Stimulated activated CD8-positive, alpha-beta memory T cell treated with anti-CD3 and anti-CD28 coated beads, Interleukin-4, amount 100 ng/mL, for 1 hour (primary cell): ENCODE measurements at places on chromosomes 5 and 9.

- no peak for DNase-seq
Measured at GRCh38 chr5:89232139-89232603, 349.2 kb upstream of the MEF2C start.

DNA sequence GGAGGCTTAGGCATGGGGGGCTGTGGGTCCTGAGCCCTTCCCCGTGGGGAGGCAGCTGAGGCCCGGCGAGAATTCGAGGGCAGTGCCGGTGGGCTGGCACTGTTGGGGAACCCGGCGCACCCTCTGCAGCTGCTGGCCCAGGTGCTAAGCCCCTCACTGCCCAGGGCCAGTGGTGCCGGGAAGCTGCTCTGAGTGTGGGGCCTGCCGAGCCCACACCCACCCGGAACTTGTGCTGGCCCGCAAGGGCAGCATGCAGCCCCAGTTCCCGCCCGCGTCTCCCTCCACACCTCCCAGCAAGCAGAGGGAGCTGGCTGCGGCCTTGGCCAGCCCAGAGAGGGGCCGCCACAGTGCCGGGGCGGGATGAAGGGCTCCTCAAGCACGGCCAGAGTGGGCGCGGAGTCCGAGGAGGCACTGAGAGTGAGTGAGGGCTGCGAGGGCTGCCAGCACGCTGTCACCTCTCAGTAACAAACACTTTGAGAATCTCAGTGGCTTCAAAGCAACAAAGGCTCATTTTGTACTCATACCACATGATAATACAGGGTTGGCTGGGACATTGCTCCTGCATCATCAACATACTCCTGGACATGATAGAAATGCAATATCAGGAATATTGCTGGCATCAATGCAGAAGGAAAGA is 265.7 kb upstream of the ANKRD55 start:
- no peak for DNase-seq

GRCh38 chr5:149639737-149640136 is 58.4 kb downstream of the ARHGEF37 start:
- DNase-seq, result no peak

GRCh38 chr5:79699763-79700400 is 10.2 kb downstream of the CMYA5 start:
- no peak for DNase-seq

GRCh38 chr9:104144336-104144735 is 50.2 kb downstream of the SMC2 start:
- DNase-seq, result no peak

DNA sequence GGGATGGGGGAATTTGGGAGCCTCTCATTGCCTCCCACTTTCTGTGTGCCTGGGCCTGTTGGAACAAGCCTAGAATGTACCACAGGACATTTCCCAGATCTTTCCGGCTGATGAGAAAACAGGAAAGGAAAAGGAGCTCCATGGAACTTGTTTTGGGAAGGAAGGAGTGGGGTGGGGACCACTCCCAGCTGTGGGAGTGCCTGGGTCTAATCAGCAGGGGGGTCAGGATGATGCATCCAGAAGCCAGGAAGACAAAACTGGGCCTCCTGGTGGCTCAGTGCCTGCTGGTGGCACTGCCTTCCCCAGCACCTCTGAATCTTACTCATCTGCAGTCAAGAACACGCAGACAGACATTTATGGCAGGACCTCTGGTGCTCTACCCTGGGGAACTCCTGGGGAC is 2.8 kb downstream of the SMIM33 start:
- no peak for DNase-seq

- DNase-seq, result no peak
Measured at GRCh38 chr9:116154976-116155697, 1.5 kb downstream of the PAPPA start.

DNA sequence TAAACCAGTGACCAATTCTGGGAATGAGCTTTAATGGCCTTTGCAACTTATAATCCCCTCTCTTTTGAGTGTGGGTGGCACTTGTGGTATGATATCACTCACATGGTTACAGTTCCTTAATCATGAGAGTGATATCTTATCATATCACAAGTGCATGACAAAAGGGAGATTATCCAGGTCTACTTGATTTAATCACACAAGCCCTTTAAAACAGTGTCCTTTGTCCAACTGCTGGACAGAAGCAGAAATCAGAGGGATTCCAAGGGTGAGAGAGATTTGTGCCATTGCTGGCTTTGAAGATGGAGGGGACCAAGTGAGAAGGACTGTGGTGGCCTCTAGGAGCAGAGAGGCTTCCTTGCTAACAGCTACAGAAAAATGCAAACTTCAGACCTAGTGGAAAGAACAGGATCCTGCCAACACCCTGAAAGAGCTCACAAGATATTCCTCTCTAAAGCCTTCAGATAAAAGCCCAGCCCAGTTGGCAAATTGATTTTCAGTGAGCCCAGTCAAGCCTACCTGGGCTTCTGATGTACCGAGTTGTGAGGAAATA is 279.0 kb upstream of the TLE4 start:
- no peak for DNase-seq

DNA sequence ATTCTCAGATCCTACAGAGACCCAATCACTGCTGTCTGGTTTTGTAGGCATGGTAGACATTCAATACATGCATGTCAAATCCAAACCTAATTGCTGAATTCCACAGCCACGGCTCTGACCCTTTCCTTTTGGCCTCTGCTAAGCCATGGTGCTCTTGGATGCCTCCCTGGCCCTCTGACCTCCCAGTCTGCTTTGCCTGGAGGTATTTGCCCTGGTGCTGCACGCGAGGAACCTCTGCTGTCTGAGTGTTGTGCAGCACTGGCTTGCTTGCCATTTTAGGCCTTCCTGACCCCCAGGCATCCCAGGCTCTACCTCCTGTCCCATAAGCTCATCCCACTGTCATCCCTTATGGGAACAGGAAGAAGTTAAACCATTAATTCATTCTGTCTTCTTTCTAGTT is 60.9 kb downstream of the DOCK2 start:
- no peak for DNase-seq

DNA sequence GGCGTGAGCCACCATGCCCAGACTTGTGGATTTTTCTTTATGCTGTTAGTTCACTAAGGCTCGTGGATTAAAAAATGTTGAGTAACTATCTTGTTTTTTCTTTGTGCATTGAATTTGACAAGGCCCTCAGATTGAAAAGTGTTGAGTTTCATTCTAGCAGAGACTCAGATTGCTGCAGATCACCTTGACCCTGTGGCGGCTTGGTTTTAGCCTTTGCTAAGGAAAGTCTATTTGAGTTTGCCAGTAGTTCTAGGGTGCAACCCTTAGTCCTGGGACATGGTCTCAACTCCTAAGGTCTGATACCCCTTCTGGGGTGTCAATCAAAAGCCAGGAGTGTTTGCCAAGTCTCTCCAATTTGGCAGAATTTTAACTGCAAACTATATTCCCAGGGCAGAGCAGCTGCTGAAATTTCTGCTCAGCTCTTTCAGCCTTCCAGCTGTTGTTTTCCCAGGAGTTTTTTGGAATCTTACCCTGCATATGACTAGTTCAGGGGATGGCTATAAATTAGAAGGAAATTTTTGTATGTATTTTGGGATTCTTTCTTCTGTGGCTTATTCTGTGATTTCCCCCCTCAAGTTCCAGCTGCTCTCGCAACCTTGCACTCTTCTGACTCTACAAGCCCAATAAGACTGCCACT is 84.3 kb upstream of the HAND1 start:
- DNase-seq, result no peak

- no peak for DNase-seq
Measured at GRCh38 chr5:137217599-137218200, 281.4 kb downstream of the SPOCK1 start.

DNA sequence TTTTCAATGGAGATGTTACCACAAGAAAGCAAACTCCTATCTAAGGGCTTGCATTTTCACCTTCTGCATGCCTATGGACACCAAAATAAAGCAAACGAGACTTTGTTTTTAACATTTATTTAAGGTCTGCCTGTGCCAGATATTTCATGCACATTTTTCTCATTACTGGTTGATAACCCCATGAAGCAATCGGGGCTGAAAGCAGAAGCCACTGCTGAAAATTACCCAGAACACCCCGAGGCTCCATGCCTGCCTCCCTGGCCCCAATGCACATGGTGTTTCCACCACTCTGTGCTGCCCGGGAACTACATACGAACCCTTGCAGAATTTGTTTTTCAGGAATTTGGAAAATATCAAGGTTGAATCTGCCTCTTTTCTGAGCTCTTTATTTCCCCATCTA is 240.1 kb downstream of the NR2F1-AS1 start:
- no peak for DNase-seq

GRCh38 chr5:69451941-69452647 is 37.2 kb downstream of the MARVELD2 start:
- no peak for DNase-seq

- DNase-seq, result no peak
Measured at GRCh38 chr5:141808857-141809256, 69.4 kb downstream of the PCDH1 start.

DNA sequence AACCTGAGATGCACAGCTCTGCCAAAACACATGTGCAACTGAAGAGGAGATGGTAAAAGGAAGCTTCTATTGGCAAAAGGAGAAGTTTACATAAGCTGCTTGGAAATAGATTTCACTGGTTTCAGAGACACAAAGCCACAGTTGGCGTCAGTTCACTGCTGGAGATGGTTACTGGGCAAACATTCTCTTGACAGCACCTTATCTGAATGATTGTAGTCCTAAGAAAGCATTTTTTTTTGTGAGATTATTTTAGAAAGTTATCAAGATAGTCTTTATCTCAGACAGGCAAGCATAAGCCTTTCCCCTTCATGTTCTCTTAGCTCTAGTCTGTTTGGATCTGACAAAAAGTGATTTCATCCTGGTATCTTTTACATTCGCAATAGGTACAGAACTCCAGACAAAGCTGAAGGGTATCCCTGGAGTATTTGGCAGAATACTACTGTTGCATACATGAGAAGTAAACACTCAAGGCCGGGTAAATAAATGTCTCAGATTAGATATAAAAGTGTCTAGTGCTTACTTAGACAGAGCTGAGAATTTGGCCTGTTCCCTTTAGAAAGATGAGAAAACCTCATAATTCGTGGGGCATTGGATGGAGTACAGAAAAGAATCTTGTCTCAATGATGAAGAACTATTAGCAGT is 1668.0 kb upstream of the NUDT12 start:
- DNase-seq, result no peak

DNA sequence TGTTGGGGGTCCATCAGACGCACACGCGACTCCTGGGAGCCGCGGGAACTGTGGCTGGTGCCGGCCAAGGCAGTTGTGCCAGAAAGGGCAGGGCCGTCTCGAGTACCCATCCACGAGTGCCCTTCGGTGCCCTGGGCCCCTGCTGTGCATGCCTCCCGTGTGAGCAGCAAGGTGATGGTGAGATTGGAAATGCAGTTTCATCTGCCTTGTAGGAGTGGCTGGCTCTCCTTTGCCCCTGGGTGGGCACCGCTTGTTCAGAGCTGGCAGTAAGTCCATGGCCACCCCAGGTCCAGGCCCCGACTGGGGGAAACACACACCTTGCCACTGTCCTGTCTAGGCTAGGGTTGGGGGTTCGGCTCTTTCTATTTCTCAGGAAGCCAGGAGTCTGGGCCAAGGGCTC is 5.7 kb downstream of the NKD2 start:
- no peak for DNase-seq

GRCh38 chr5:14413331-14413750 is 168.3 kb upstream of the OTULINL start:
- DNase-seq, result no peak

- DNase-seq, result no peak
Measured at GRCh38 chr5:102623329-102624065, 124.7 kb upstream of the SLCO6A1 start.

GRCh38 chr5:66701244-66701643 is 105.1 kb downstream of the MAST4 start:
- DNase-seq, result no peak

DNA sequence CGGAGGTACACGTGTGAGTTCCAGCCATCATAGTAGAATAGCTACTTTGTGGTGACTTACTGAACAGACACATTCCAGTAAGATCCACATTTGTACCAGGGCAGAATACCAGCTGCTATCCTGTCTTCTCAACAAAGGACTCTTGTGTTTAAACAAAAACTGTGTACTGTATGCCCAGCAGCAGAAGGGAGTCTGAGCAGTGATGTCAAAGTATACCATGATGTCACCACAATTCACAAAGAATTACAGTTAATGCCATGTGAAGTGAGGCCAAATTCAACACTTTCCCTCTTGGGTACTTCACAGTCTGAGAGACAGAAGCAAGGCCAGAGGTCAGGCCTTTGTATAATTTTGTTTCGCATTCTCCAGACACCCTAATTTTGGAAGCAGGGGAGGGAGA is 137.0 kb downstream of the ADAMTSL1 start:
- no peak for DNase-seq

- no peak for DNase-seq
Measured at GRCh38 chr5:74638544-74638969, 2.0 kb downstream of the ENC1 start.

GRCh38 chr5:7018198-7018597 is 305.0 kb downstream of the TENT4A start:
- DNase-seq, result no peak

DNA sequence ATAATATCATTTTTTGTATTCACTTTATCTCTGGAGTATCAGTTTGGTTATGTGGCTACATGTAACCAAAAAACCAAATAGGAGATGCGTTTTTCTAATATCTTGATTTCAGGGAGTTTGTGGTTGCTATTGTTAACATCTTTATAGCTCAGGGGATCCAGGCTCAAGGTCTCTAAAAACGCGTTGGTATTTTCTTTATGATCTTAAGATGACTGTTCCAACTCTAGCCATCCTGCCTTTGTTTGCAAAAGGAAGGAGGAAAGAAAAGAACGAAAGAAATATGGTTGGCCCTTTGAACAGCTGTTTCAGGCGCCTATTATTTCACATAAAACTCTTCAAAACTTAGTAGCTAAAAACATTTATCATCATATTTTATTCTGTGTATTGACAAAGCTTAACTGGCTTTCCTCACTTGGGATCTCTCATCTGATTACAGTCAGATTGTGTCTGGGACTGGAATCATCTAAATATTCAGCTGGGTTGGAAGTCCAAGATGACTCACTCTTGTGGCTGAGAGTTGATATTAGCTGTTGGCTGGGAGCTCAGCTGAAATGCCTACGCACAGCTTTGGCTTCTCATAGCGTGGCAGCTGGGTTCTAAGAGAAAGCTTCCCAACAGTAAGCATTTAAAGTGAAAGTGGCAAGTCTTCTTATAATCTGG is 60.1 kb downstream of the FAM174A start:
- no peak for DNase-seq
